Endothelial cell of umbilical vein (primary cell): ENCODE measurements at places on chromosomes 2 and 18. TPM values are rescaled to one million over a fixed set of nuclear protein-coding genes. Genes with fewer than 3 reads are reported as not detected.

NMUR1 gene
- total RNA-seq, result not detected in 2 replicates

HOXD13 gene
- total RNA-seq, result not detected in 2 replicates

MEMO1 gene
- 53.9 and 56.2 TPM in 2 replicates for total RNA-seq

LAMA1 gene
- total RNA-seq, result not detected in 2 replicates

ANKRD30BL gene
- total RNA-seq, result not detected in 2 replicates

GKN2 gene
- total RNA-seq, result not detected in 2 replicates

PLGLB1 gene
- 0.75 and 1.8 TPM in 2 replicates for total RNA-seq

PKDCC gene
- 5.9 and 6.9 TPM in 2 replicates for total RNA-seq
